ENCODE measurements at places on chromosomes 5 and 9. TPM values are rescaled to one million over a fixed set of nuclear protein-coding genes. Genes with fewer than 3 reads are reported as not detected.

ARSB gene
- 13.7 TPM for total RNA-seq

GRCh38 chr5:178279723-178280438 is 47.3 kb upstream of the PHYKPL start:
- peak; percentile 36 for DNase-seq
- H3K4me3 ChIP-seq, result no peak overlapping the region
- H3K4me1 ChIP-seq, result peaks cover 4% of the 10 kb centered on the region

ZNF484 gene
- total RNA-seq, result 11.8 TPM

SLCO4C1 gene
- 4.5 TPM for total RNA-seq

AP3B1 gene
- total RNA-seq, result 50.0 TPM

DNA sequence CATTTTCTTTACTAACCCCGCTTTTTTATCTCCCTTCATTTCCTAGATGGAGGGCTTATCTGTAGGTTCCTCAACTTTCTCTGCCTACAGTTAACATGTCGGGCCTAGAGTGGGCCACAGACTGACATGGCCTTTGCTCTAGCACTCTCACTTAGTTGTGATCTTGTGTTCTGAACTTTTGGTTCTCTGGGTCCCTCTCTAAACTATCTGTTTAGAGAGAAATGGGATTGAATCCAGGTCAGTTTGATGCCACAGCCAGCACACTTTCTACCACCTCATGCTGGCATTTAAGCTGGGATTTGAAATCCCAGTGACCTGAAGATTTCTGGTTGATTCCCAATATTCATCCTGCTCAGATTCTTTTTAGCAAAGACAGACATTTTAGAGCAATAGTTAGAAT is 388.5 kb upstream of the PAPPA start:
- H3K36me3 ChIP-seq, result no peaks in the 10 kb centered on the region
- H3K4me1 ChIP-seq, result no peaks in the 10 kb centered on the region
- H3K27me3 ChIP-seq, result no peaks in the 10 kb centered on the region
- DNase-seq, result no peak

DNAI1 gene
- total RNA-seq, result 0.37 TPM

- H3K27me3 ChIP-seq, result no peaks in the 10 kb centered on the region
- H3K4me3 ChIP-seq, result no peak overlapping the region
- H3K36me3 ChIP-seq, result peaks cover 15% of the 10 kb centered on the region
- H3K27ac ChIP-seq, result no peak overlapping the region
Observed at GRCh38 chr5:662751-663435, 30.3 kb downstream of the TPPP start.

GRCh38 chr5:93078082-93079038 is 502.7 kb downstream of the NR2F1-AS1 start:
- DNase-seq, result no peak
- H3K36me3 ChIP-seq, result no peaks in the 10 kb centered on the region
- H3K27ac ChIP-seq, result no peak overlapping the region
- no peaks in the 10 kb centered on the region for H3K4me1 ChIP-seq
- no peak overlapping the region for H3K4me3 ChIP-seq
- H3K27me3 ChIP-seq, result no peaks in the 10 kb centered on the region

LHX3 gene
- not detected for total RNA-seq

RNF180 gene
- total RNA-seq, result 2.3 TPM

DNA sequence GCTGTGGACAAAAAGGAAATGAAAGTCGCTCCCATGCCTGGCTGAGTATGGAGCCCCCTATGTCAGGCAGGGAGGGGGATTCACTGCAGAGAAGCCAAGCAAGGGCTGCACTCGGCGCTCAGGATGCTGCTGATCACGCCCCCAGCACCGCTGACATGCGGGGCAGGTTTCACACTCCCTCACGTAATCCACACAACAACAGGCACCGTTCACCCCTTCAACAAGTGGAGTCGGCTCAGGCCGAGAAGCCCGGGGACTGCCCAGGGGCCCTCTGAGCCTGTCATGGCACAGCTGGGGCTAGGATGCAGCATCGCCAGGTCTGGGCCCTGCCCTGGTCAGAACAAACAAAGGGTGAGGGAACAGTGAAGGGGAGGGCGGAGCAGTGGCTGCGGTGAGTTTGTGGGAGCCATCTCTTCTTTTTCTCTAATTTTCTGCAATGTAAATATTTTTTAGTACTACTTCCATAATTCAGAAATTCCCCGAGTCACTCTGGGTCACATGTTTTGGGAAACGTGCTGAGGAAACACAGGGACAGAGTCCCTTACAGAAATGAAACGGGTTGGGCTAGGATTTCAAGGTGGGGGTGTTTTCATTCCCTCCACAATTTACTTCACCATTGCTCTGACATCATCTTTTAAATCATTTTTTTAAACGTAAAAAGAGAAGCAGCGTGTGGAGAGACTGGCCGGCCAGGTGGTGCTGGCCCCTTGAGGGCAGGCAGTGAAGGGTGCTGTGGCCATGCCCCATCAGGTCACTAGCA is 49.8 kb downstream of the PRRT1B start:
- no peaks in the 10 kb centered on the region for H3K4me1 ChIP-seq
- no peak overlapping the region for H3K27ac ChIP-seq
- no peak overlapping the region for H3K4me3 ChIP-seq
- H3K27me3 ChIP-seq, result no peaks in the 10 kb centered on the region
- no peak for DNase-seq
- H3K36me3 ChIP-seq, result peaks cover 5% of the 10 kb centered on the region

- no peak for DNase-seq
- H3K36me3 ChIP-seq, result no peaks in the 10 kb centered on the region
- H3K27me3 ChIP-seq, result no peaks in the 10 kb centered on the region
- no peak overlapping the region for H3K27ac ChIP-seq
Observed at GRCh38 chr9:112338561-112338960, 5.1 kb upstream of the PTBP3 start.

DNA sequence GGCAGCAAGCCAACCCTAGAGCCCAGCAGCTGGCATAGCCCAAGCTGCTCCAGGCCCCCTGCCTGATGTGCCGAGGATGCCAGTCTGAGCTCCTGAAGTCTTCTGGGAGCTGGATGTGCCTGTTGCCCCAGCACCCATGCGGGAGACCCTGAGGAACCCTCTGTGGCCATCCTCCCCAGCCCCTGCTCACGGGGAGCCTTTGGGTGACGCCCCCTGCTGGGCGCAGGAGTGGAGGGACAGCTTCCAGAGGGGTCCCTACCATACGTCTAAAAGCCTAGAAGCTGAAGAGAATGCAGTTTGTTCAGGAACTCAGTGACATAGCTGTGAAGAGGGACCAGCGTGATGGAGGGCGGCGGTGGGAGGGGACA is 33.1 kb upstream of the MVB12B start:
- no peak overlapping the region for H3K4me3 ChIP-seq
- no peaks in the 10 kb centered on the region for H3K27me3 ChIP-seq
- H3K27ac ChIP-seq, result no peak overlapping the region

DNA sequence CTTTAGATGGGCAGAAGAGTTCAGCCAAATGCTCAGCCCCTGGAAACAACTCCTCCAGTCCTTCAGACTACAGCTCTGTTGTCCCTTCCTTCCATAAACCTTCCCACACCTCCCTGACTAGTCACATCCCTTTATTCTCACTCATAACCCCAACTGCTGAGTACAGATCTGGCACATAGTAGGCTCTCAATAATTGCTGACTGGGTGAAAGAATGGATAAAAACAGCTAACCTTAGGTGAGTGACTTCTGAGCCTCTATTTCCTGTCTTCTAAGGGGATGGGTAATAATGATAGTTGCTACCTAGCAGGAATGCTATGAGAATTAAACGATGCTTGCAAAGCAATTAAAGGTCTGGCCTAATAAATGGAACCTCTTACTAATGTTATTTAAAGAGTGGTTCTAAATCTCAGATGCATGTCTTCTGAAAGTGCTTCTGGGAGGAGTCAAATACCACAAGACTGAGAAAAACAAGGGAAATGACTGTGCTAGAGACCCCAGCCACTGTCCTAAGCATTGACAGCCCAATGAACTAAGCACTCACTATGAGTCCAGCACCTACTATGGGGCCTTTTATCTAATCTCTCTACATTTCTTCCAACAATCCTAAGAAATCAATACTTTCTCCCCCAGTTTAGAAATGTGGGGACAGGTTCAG is 2.5 kb upstream of the NR6A1 start:
- DNase-seq, result no peak
- H3K4me3 ChIP-seq, result no peak overlapping the region
- peaks cover 4% of the 10 kb centered on the region for H3K4me1 ChIP-seq
- no peak overlapping the region for H3K27ac ChIP-seq
- no peaks in the 10 kb centered on the region for H3K36me3 ChIP-seq
- H3K27me3 ChIP-seq, result peaks cover 10% of the 10 kb centered on the region

GRCh38 chr9:33225319-33226147 is 14.4 kb upstream of the SPINK4 start:
- no peak overlapping the region for H3K4me3 ChIP-seq
- H3K36me3 ChIP-seq, result no peaks in the 10 kb centered on the region
- no peaks in the 10 kb centered on the region for H3K27me3 ChIP-seq
- H3K4me1 ChIP-seq, result no peaks in the 10 kb centered on the region
- no peak for DNase-seq

DNA sequence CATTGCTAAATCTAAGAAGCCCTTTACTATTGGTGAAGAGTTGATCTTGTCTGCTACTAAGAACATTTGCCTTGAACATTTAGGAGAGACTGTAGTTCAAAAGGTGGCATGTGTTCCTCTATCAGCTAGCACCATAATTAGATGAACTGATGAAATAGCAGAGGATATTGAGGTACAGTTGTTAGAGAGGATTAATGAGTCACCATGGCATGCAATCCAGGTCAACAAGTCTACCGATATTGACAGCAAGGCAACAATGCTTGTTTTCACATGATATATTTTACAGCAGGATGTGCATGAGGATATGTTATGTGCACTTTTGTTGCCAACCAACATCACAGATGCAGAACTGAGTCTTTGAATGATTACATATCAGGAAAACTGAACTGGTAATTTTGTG is 134.3 kb upstream of the CDH9 start:
- H3K4me3 ChIP-seq, result no peak overlapping the region
- no peaks in the 10 kb centered on the region for H3K36me3 ChIP-seq
- H3K4me1 ChIP-seq, result no peaks in the 10 kb centered on the region
- DNase-seq, result no peak

DNA sequence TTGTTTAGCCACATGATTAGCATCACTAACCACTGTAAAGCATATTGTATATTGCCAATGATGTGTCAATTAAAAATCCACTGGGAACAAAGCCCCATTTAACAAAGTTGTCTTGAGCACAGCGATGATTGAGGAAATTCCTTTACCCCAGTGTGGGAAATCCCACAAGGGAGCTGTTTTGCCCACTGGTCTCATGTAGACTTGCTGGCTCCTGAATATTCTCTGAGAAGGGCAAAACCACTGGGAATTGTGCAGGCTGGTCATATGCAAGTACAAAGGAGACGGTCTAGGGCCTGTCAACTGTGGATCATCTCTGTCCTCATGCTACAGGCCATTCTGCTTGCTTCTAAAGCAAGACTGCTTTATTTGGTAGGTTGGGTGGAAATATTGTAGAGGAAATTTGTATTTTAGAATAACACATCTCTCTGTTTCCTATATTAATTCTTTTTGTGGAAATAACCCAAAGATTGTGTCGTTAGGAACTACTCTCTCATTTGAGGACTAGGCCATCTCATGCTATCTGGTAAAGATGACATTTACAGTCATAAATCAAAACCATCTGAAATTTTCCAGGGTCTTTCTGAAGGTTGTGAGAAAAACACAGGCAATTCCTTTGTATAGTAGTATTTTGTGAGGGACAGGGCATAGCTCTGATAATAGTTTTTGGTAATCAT is 60.2 kb downstream of the PARP8 start:
- H3K4me3 ChIP-seq, result no peak overlapping the region
- H3K4me1 ChIP-seq, result peaks cover 2% of the 10 kb centered on the region
- DNase-seq, result no peak
- no peaks in the 10 kb centered on the region for H3K36me3 ChIP-seq

GRCh38 chr5:169804861-169805260 is 167.8 kb downstream of the DOCK2 start:
- H3K4me1 ChIP-seq, result peaks cover 11% of the 10 kb centered on the region
- no peak overlapping the region for H3K27ac ChIP-seq
- H3K36me3 ChIP-seq, result no peaks in the 10 kb centered on the region
- DNase-seq, result no peak
- no peaks in the 10 kb centered on the region for H3K27me3 ChIP-seq

MRPL22 gene
- 71.2 TPM for total RNA-seq

DNA sequence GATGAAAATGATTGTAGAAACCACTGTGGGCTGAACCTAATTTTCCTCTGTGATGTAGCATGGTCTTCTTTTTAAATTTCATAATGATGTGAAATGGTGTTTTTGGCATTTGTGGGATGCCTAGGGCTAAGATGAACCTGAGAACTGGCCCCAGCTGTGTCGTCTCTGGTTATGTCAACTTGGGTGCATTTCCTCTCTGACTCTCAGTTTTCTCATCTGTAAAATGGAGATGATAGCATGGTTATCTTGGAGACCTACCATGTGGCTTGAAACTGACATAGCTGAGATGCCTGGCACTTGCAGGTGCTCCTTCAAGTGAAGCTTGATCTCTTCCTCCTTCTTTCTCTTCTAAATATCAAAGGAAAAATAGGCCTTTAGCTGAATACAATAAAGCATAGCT is 77.8 kb downstream of the BOD1 start:
- H3K36me3 ChIP-seq, result no peaks in the 10 kb centered on the region
- H3K27ac ChIP-seq, result no peak overlapping the region
- no peak overlapping the region for H3K4me3 ChIP-seq
- H3K27me3 ChIP-seq, result no peaks in the 10 kb centered on the region
- no peaks in the 10 kb centered on the region for H3K4me1 ChIP-seq

DNA sequence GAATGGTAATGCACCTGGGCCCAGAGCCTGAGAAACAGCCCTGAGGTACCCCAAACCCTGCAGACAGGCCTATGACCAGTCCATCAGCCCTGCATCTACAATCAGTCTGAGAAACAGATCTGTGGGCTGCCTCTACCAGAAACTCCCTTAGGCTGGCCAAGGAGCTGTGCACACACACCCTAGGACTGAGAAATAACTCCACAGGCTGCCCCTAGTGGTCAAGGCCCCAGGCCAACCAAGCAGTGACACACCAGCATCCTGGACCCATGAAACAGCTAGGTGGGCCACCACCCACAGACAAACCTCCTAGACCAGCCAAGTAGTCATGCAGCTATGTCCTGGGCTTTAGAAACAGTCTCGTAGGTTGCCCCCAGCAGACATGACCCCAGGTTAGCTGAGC is 253.6 kb upstream of the VLDLR start:
- no peak overlapping the region for H3K27ac ChIP-seq
- H3K4me1 ChIP-seq, result no peaks in the 10 kb centered on the region
- no peak overlapping the region for H3K4me3 ChIP-seq
- no peaks in the 10 kb centered on the region for H3K36me3 ChIP-seq
- H3K27me3 ChIP-seq, result no peaks in the 10 kb centered on the region

CCDC183 gene
- 1.6 TPM for total RNA-seq

GRCh38 chr5:124114911-124115310 is 602.9 kb downstream of the CSNK1G3 start:
- H3K27me3 ChIP-seq, result no peaks in the 10 kb centered on the region
- H3K36me3 ChIP-seq, result no peaks in the 10 kb centered on the region
- no peak overlapping the region for H3K4me3 ChIP-seq
- no peaks in the 10 kb centered on the region for H3K4me1 ChIP-seq
- H3K27ac ChIP-seq, result no peak overlapping the region

GRCh38 chr9:122498883-122499288 is 11.7 kb upstream of the OR1J2 start:
- H3K4me1 ChIP-seq, result no peaks in the 10 kb centered on the region
- H3K27ac ChIP-seq, result no peak overlapping the region
- no peaks in the 10 kb centered on the region for H3K36me3 ChIP-seq
- H3K4me3 ChIP-seq, result no peak overlapping the region

NRG2 gene
- 0.21 TPM for total RNA-seq

- H3K27me3 ChIP-seq, result no peaks in the 10 kb centered on the region
- H3K4me1 ChIP-seq, result peaks cover 2% of the 10 kb centered on the region
- no peak for DNase-seq
Observed at GRCh38 chr5:153863951-153864350, 174.8 kb downstream of the FAM114A2 start.

ADCY2 gene
- total RNA-seq, result 131 TPM

ASPN gene
- not detected for total RNA-seq

- no peaks in the 10 kb centered on the region for H3K27me3 ChIP-seq
- H3K4me3 ChIP-seq, result no peak overlapping the region
- H3K4me1 ChIP-seq, result peaks cover 6% of the 10 kb centered on the region
- H3K27ac ChIP-seq, result no peak overlapping the region
Observed at GRCh38 chr5:154236536-154237375, 46.2 kb downstream of the GALNT10 start.

All from H1 (cell line).